Hematopoietic multipotent progenitor cell treated with erythropoietin and hydrocortisone succinate and interleukin-3 and kit ligand, for 6 days (in vitro differentiated cells): ENCODE measurements at places on chromosomes 2 and 18.

GRCh38 chr2:68653034-68653433 is 9.7 kb downstream of the PROKR1 start:
- no peak for DNase-seq

- DNase-seq, result peak; percentile 19
Observed at GRCh38 chr2:196607073-196607472, 32.4 kb upstream of the CCDC150 start.

DNA sequence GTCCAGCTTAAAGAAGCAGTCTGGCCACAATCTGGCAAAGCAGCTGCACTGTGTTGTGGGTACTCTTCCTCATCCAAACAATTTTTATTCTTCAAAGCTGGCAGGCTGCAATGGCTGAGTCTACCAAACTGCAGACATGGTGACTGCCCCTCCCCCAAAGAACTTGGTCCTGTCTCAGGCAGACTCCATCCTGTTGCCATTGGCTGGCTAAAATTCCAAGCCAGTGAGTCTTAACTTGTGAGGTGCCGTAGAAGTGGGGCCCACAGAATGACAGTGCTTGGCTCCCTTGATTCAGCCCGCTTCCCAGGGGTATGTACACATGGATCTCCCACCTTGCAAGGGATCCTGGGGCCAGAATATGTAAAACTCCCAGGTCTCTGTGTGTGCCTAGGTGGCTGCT is 14.5 kb upstream of the NXPH2 start:
- DNase-seq, result no peak

GRCh38 chr18:77851802-77852201 is 602.2 kb downstream of the GALR1 start:
- DNase-seq, result no peak

DNA sequence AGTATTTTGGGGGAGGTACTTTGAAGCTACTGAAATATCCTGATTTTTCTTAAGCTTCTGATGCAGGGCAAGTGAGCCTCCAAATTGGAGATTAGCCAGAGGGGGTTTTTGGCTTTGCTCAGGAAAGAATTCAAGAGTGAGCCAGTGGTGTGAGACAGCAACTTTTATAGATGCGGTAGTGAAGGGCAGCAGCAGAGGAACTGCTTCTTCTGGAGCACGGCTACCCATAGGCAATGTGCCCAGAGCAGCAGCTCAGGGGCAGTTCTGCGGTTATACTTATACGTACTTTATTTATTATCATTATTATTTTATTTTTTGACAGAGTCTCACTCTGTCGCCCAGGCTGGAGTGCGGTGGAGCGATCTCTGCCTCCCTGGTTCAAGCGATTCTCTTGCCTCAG is 19.8 kb upstream of the NT5DC4 start:
- DNase-seq, result peak; percentile 69

DNA sequence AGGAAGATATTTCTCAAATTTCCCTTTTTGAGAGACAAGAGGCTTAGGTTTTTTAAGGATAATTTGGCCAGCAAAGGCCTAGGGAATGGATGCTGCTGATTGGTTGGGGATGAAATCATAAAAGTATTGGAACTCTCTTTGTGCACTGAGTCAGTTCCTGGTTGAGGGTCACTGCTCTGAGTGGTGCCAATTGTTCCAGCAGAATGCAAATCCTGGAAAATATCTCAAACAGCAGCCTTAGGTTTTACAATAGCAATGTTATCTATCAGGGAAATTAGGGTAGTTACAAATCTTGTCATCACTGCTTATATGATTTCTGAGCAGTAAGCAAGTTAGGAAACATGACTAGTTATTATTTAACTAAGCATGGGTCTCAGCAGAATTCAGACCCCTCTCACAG is 96.2 kb downstream of the RAD51AP2 start:
- no peak for DNase-seq

GRCh38 chr2:218003981-218004419 is 1.2 kb upstream of the TNS1 start:
- no peak for DNase-seq

DNA sequence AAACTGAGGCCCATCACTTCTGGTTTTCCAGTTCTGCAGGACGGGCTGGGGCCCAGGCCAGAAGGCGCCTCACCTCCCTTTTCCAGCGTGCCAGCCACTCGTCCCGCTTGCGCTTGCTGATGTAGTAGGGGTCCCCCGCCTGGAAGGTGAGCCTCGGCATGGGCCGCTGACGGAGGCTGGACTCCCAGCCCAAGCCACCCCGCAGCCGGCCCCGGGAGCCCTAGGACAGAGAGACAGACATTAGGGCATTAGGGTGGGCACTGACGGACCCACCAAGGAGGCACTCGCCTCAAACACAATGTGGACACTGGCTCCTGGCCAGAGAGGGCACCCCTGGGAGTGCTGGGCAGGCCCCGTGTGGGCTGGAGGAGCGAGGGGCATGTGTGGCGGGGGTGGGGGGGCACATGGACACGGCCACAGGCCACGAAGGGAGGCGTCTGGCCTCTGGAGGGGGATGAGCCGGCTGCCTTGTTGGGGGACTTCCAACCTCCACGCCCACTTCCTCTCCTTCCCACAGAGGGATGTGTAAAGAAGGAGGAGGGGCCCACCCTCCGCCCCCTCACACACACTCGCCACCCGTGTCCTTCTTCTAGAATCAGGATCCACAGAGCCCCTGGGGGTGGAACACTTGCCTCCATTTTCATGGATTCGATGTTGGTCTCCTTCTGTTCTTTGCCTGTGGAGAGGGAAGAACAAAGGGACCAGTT is 66.7 kb downstream of the DNMT3A start:
- peak; percentile 49 for DNase-seq

DNA sequence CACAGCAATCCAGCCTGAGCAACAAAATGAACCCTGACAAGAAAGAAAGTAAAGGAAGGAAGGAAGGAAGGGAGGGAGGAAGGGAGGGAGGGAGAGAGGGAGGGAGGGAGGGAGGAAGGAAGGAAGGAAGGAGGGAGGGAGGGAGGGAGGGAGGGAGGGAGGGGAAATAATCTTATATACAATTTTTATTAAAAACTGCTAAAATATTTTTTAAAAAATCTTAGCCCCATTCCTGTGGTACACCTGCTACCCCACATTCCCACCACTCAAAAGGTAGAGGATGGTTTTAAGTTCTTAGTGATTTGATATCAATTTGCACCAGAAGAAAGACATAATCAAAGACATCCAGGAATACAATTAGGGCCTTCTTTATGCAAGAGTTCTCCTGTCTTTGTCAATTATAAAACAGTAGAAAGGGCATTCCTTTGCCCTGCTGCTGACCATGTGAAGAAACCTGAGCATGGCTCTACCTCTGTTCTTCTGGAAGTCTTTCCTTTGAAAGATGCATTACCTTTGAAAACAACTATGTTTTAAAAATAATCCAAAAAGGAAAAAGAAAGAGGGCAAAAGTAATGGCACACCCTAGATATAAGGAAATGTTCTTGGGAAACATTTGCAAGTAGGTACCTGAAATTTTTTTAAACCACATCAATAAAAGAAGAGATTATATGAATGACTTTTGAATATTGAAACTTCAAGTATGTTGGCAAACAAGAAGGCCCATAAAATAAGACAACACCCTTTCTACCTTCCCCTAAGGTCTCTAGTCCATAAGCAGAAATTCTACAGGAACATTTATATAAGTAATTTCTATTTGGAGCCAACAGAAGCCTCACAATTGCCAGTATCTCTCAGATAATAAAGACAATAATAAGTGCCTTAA is 33.7 kb upstream of the ACVR2A start:
- DNase-seq, result no peak

- peak; percentile 86 for DNase-seq
Observed at GRCh38 chr2:72745679-72746368, 80.0 kb downstream of the EXOC6B start.

DNA sequence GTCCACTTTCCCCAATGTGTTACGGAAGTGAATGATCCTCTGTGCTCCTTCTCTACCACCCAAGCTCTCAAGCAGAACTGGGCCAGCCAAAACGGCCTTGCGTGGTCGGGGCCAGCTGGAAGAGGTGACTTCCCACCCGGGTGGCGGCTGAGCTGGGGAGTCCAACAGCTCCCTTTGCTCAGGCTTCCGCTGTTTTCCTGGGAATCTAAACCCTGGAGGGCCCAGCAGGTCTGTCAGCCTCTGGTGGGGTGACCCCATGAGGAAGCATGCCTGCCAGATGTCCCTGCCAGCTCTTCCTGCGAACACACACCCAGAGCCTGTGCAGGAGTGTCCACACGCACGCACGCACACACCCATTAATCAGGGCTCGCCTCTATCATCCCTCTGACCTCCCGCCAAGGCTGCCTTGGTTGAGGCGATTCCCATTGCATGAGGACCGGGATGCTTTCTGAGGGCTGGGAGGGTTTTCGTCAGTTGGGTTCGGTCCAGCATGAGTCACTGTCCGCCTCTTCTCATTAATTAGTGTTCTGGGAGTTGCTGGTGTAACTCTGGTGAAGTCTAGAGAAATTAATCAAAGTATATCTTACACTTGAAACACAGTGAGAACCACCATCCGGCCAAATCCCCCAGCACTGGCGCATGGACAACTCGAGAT is 90.6 kb downstream of the TWIST2 start:
- DNase-seq, result no peak

GRCh38 chr18:28974504-28974903 is 797.6 kb upstream of the CDH2 start:
- DNase-seq, result no peak

DNA sequence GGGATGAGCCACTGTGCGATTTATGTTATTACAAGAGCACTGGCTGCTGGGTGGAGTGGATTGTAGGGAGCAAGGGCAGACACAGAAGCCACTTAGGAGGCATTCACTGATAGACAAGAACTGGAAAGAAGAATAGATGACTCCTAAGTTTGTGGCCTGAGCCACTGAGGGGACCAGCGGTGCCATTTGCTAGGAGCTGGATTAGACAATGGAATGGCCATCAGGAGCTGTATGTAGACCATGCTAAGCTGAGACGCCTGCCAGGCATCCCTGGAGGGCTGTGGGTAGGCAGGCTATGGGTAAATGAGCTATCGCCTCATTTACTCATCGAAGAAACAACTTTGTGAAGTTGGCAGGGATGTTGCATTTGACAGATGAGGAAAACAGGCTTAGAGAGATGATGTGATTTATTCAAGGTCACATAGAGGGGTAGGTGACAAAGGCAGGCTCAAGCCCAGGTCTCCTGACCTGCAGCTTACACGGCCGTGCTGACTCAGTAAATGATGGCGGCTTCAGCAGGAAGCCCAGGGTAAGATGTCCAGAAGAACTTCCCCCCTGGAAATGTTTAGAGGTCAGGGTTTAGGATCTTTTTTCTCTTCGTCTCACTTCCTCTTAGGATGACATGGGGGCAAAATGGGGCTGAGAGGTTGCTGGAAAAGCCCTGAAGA is 2.8 kb downstream of the MFSD2B start:
- no peak for DNase-seq

DNA sequence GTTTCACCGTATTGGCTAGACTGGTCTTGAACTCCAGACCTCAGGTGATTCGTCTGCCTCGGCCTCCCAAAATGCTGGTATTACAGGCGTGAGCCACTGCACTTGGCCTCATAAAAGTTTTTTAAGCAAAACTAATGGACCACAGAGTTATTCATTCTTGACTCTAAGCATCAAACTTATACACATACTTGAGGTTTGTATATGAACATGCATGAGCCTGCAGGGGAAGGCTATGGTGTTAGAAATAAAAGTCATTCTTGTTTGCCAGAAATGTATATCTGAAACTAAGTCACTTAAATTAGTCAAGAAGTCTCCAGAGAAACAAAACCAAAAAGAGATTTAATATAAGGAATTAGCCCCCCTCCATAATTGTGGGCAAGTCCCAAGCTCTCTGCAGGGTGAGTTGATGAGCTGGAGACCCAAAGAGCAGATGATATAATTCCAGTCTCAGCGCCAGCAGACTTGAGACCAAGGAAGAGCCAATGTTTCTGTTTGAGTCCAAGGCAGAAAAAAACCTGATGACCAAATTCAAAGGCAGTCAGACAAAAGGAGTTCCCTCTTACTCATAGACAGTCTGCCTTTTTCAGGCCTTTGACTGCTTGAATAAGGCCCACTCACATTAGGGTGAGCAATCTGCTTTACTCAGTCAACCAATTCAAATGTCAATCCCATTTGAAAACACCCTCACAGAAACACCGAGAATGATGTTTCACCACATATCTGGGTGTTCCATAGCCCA is 69.0 kb upstream of the DSG1 start:
- no peak for DNase-seq

DNA sequence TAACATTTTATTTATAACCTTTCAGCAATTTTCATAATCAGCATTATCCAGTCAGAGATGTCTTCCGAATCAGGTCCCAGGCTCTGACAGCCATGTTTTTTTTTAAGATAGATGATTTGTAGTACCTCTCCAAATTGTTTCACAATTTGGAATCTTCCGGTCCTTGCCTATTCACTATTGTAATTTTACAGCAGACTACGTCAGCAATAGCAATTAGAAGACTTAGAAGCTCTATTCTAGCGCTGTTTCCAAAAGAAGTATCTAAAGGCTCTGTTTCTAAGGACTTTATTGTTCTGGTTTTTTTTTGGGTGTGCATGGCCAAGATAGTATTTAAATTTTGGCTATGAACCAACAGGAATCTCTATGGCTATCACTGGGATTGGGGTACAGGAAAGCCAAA is 94.6 kb upstream of the PELI1 start:
- DNase-seq, result no peak

DNA sequence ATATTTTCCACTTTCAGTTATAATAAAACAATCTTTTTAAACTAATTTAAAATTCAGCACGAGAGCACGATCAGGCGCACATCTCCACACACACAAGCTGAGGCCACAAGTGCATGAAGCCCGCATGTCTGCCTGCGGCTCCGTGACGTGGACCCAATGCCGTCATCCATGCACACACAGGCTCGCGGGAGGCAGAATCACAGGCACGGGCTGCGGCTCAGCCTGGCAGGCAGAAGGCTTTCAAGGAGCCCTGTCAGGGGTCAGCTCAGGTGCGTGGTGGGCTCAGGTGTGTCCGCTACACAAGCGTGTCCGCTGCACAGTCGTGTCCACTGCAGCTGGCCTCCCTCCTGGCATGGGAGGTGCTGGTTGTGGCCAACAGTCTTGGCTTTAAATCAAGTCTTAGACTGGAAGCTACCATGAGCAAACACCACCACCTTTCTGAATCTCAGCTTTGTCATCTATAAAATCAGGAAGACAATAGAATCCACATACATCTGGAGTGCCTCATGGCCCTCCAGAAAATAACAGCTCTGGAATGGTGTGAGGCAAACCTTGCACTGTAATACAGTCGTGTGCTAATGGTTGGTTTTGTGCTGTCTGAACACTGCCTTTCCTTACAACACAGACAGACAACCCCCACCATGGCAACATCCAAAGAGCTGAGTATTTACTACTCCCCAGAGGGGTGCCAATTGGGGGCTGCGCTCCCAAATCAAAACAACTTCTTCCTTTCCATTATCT is 210.1 kb downstream of the NDUFA10 start:
- DNase-seq, result no peak
